ENCODE measurements at places on chromosomes 3 and 15. TPM values are rescaled to one million over a fixed set of nuclear protein-coding genes. Genes with fewer than 3 reads are reported as not detected.
A peak's percentile ranks its signal among the peaks of the same experiment; 100 is the strongest.

GRCh38 chr3:175716446-175716845 lies 857.3 kb downstream of the NAALADL2 start:
- no peak overlapping the region for H3K27ac ChIP-seq
- no peaks in the 10 kb centered on the region for H3K4me1 ChIP-seq
- no peak overlapping the region for H3K4me3 ChIP-seq
- no peak for DNase-seq

DNA sequence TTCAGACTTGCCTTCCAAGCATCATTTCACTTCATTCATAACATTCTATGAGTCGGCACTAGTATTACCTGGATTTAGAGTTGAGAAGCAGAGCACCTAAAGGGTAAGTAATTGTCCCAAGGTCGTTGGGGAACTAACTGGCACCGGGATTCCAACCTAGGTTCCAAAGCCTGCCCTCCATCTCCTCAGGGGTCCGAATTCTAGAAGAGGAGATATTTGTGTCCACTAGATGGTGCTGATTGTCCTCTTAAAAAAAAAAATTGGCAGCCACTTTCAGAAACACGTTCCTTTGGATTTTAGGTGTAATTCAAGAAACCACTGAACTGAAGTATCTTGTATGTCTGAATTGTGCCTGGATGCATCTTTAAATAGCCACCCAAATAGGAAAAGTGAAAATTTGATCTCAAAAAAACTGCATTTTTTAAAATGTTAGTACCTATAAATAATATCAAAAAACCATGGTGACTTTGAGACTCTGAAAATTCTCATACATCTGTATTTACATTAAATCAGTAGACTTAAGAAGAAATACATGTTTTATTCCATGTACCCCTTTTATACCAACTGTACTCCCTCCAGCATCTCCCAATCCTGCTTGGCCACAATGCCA lies 3.9 kb upstream of the FSIP1 start:
- H3K4me3 ChIP-seq = no peak overlapping the region
- peaks cover 15% of the 10 kb centered on the region for H3K4me1 ChIP-seq
- no peaks in the 10 kb centered on the region for H3K27me3 ChIP-seq
- DNase-seq = peak; percentile 67
- H3K36me3 ChIP-seq = no peaks in the 10 kb centered on the region

- H3K4me1 ChIP-seq = no peaks in the 10 kb centered on the region
- H3K27me3 ChIP-seq = no peaks in the 10 kb centered on the region
- H3K4me3 ChIP-seq = no peak overlapping the region
- H3K36me3 ChIP-seq = peaks cover 8% of the 10 kb centered on the region
- peak; percentile 34 for DNase-seq
Measured at GRCh38 chr15:22811640-22812039, 25.2 kb downstream of the NIPA1 start.

DNA sequence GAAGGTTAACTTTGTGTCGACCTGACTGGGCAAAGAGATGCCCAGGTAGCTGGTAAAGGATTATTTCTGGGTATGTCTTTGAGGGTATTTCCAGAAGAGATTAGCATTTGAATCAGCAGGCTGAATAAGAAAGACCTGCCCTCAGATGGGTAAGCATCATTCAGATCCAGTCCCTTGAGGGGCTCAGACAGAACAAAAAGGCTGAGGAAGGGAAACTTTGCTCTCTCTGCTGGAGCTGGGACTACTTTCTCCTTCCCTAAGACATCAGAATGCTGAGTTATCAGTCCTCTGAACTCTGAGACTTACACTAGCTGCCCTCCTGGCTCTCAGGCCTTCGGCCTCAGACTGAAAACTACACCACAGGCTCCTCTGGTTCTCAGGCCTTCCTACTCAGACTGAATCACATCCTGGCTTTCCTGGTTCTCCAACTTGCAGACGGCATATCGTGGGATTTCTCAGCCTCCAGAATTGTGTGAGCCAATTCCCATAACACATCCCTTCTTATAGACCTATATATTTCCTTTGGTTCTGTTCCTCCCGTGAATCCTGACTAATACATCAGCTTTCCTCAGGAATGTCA lies 982.9 kb downstream of the TUSC7 start:
- DNase-seq = no peak
- no peak overlapping the region for H3K27ac ChIP-seq
- H3K4me1 ChIP-seq = no peaks in the 10 kb centered on the region
- H3K4me3 ChIP-seq = no peak overlapping the region
- no peaks in the 10 kb centered on the region for H3K36me3 ChIP-seq

DNA sequence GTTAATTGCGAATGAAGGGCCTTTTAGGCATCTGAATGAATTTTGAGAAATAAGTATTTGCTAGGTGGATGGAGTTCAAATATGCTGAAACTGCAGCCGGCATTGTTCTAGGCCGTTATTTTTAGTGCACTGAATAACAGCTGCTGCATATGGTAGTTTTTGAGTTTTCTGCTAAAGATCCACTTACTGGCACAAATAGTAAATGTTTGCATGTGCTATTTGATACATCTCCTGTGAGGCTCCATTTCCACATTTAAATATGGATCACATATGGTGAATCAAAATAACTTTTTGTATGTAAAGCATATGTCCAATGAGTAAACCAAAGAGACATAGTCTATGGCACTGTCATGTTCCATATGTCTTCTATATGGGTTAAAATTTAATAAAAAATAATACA lies 56.7 kb upstream of the CNTN4 start:
- H3K27ac ChIP-seq = no peak overlapping the region
- no peaks in the 10 kb centered on the region for H3K27me3 ChIP-seq
- no peaks in the 10 kb centered on the region for H3K36me3 ChIP-seq
- DNase-seq = no peak
- no peaks in the 10 kb centered on the region for H3K4me1 ChIP-seq

GRCh38 chr3:57298041-57298440 lies 5.6 kb upstream of the ASB14 start:
- H3K27ac ChIP-seq = no peak overlapping the region
- H3K4me3 ChIP-seq = no peak overlapping the region
- peaks cover 8% of the 10 kb centered on the region for H3K4me1 ChIP-seq
- H3K27me3 ChIP-seq = no peaks in the 10 kb centered on the region

DNA sequence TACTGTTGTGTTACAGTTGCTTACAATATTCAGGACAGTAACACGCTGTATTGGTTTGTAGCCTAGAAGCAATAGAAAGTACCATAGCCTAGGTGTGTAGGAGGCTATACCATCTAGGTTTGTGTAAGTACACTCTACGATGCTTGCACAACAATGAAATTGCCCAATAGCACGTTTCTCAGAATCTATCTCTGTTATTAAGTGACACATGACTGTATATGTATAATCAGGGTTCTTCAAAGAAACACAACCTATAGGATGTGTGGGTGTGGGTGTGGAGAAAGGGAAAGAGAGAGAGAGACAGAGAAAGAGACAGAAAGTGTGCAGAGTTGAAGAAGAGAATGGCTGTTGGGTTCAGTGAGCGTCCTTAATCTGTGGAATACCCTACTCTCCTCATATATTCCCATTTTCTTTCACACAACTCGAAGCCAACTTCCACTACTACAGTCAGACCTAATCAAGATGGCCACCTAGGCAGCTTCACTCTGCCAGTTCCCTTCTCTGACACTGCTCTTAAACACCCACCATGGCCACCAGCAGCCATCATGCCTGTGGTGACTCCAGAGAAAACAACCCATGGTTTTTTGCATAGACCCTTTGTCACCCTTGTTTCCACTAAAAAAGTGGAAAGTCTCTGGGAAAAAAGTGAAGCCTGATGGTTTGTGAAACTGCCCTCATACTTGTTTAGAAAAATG lies 5.8 kb upstream of the PPP4R2 start:
- DNase-seq = peak; percentile 48
- no peak overlapping the region for H3K4me3 ChIP-seq
- H3K27ac ChIP-seq = no peak overlapping the region
- H3K27me3 ChIP-seq = no peaks in the 10 kb centered on the region
- no peaks in the 10 kb centered on the region for H3K36me3 ChIP-seq
- H3K4me1 ChIP-seq = peaks cover 6% of the 10 kb centered on the region

- no peak overlapping the region for H3K27ac ChIP-seq
- no peak overlapping the region for H3K4me3 ChIP-seq
- no peaks in the 10 kb centered on the region for H3K36me3 ChIP-seq
- H3K4me1 ChIP-seq = no peaks in the 10 kb centered on the region
- peaks cover 24% of the 10 kb centered on the region for H3K27me3 ChIP-seq
Measured at GRCh38 chr15:33442449-33442848, 131.7 kb downstream of the RYR3 start.

DNA sequence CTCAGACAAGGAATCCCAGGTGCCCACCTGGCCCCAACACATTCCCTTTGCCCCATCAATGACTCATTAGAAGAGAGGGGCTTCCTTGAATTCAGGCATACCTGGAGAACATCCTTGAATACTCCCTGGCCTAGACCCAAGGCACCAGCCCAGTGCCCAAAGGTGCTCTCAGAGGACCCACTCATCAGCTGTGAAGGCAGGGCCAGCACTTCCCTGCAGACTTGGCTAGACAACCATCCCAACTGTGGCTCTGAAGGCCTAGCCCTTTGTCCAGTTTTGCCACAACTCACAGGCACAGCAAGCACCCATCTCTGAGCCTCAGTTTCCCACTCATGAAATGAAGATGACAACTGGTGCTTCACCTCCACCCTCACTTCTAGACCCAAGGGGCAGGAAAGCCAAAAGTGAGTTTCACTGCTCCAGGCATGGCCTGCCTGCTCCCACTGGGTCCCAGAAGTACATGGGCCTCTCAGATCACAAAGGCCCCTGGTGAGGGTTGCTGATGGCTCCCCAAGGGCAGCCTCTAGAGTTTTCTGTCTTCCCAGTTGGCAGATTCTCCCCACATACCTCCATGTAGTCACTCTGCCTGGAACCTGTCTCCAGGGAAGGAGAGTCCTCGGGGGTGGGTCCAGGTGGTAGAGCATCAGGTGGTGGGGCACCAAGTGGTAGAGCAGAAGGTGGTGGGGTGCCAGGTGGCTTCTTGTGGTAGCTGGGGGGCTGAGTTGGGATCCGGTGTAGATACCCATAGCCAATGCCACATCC lies 7.5 kb downstream of the GORASP1 start:
- H3K36me3 ChIP-seq = peaks cover 42% of the 10 kb centered on the region
- H3K27me3 ChIP-seq = no peaks in the 10 kb centered on the region
- H3K4me1 ChIP-seq = peaks cover 10% of the 10 kb centered on the region
- no peak overlapping the region for H3K27ac ChIP-seq
- DNase-seq = no peak

DNA sequence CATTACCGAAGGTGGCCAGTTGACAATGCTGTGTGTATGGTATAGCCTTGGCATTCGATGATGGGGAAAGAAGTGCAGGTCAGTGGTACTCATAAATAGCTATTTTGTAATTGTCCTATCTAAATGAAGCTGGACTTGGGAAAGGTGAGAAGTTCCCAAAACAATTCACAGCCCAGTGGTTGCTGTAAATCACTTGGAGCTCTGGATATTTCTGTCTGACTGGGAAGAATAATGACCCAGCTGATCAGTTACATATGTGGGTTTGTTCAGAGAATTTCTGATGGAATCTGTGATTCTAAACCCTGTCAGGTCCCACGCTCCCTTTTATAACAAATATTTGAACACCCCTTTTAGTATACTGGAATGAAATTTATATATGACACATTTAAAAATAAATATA lies 133.9 kb upstream of the PFN2 start:
- H3K27ac ChIP-seq = no peak overlapping the region
- H3K27me3 ChIP-seq = no peaks in the 10 kb centered on the region
- no peak overlapping the region for H3K4me3 ChIP-seq
- no peaks in the 10 kb centered on the region for H3K4me1 ChIP-seq

DNA sequence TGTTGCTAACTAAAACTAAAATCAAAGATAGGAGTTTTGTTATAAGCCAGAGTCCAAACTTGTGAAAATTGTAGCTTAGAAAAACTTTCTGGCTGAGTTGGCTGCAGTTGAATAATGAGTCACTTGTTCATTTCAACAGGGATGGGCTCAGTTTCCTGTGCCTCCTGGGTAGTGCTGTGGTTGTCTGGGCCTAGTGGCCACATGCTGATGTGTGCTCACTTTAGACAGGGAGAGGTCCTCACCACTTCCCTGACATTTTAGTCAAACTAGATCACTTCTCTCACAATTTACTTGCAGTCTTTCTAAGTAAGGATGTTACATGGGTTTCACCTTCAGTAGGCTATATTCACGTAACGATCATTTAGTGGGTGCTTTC lies 6.3 kb upstream of the UBE2Q2 start:
- H3K4me1 ChIP-seq = peaks cover 7% of the 10 kb centered on the region
- H3K27ac ChIP-seq = no peak overlapping the region
- no peak overlapping the region for H3K4me3 ChIP-seq

GRCh38 chr15:23074684-23075083 lies 35.3 kb upstream of the TUBGCP5 start:
- H3K4me1 ChIP-seq = peaks cover 23% of the 10 kb centered on the region
- H3K27ac ChIP-seq = peak overlapping the region; percentile 25
- H3K36me3 ChIP-seq = no peaks in the 10 kb centered on the region
- peak; percentile 18 for DNase-seq

GRCh38 chr3:2879023-2879422 lies 231.2 kb downstream of the IL5RA start:
- H3K4me3 ChIP-seq = no peak overlapping the region
- H3K27ac ChIP-seq = no peak overlapping the region
- no peaks in the 10 kb centered on the region for H3K36me3 ChIP-seq

DNA sequence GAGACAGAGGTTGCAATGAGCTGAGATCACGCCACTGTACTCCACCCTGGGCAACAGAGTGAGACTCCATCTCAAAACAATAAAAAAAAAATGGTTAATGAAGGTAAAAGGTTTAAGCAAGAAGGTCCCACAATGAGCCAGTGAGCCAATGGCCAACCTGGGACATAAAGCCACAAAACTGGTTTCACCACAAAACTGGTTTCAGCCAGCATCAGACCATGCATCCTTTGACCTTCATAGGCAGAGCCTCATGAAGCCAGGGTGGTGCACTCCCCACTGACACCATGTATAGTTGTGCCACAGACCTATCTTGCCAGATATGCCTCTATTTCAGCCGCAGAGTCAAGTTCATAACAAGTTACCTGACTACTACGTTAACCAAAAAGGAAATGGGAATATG lies 41.9 kb downstream of the SCAP start:
- no peak overlapping the region for H3K27ac ChIP-seq
- H3K36me3 ChIP-seq = peaks cover 64% of the 10 kb centered on the region
- H3K27me3 ChIP-seq = no peaks in the 10 kb centered on the region
- no peak for DNase-seq
- H3K4me1 ChIP-seq = no peaks in the 10 kb centered on the region
- no peak overlapping the region for H3K4me3 ChIP-seq

- H3K4me1 ChIP-seq = no peaks in the 10 kb centered on the region
- H3K36me3 ChIP-seq = no peaks in the 10 kb centered on the region
- H3K27ac ChIP-seq = no peak overlapping the region
- no peak overlapping the region for H3K4me3 ChIP-seq
- peak; percentile 42 for DNase-seq
Measured at GRCh38 chr3:175672119-175672689, 813.1 kb downstream of the NAALADL2 start.

DNA sequence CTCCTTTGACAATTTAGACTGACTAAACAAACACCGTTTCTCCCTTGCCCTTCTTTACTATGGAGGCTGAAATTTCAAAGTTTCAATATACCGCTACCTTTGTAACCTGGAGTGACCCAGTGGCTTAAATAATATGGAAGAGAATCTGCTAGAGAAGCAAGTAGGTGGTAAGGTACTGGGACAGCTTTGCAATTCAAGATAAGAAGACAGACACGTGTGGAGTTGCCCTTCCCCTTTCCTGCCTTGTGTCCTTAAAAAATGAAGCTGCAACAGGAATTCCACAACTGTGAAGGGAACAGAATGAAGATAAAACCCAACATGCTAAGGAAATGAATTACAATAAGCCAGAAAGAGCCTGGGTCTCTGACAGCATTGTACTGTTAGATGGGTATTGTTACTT lies 26.4 kb downstream of the CBLB start:
- DNase-seq = no peak
- no peak overlapping the region for H3K4me3 ChIP-seq
- H3K36me3 ChIP-seq = peaks cover 13% of the 10 kb centered on the region
- no peaks in the 10 kb centered on the region for H3K27me3 ChIP-seq
- no peaks in the 10 kb centered on the region for H3K4me1 ChIP-seq

The CNTN6 gene
- not detected for total RNA-seq

The GP5 gene
- total RNA-seq = 0.15 TPM

The RBPMS2 gene
- 0.17 TPM for total RNA-seq

The C3orf49 gene
- not detected for total RNA-seq

The CFAP91 gene
- not detected for total RNA-seq

The SEMA6D gene
- 1.1 TPM for total RNA-seq

All from MCF 10A (cell line).